Left kidney (tissue), 8 donors: ENCODE measurements at places on chromosomes 13 and 19. TPM values are rescaled to one million over a fixed set of nuclear protein-coding genes. Genes with fewer than 3 reads are reported as not detected.

KASH5 gene
- polyA plus RNA-seq = 0.17 TPM

PALM3 gene
- 21.2 TPM for polyA plus RNA-seq

SLC17A7 gene
- 0.43 TPM for polyA plus RNA-seq

PTPRH gene
- 0.07 TPM for polyA plus RNA-seq

CATSPERD gene
- polyA plus RNA-seq = not detected

DNA sequence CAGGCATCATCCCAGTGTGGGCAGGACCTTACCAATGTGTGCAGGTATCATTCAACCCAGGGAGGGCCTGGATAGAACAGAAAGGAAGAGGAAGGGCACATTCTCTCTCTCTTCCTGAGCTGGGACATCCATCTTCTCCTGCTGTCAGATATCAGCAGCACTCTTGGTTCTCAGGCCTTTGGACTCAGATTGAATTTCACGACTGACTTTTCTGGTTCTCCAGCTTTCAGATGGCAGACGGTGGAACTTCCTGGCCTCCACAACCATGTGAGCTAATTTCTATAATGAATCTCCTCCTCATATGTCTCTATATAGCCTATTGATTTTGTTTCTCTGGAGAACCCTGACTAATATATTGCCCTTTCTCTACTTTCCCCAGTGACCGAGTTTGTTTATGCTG is 77.3 kb downstream of the OLFM4 start:
- no peak for DNase-seq

GRCh38 chr19:55446060-55446459 is 3.0 kb upstream of the SHISA7 start:
- no peak for DNase-seq

GRCh38 chr13:107296804-107297203 is 728.9 kb upstream of the ARGLU1 start:
- no peak for DNase-seq

GRCh38 chr13:40259899-40260298 is 406.5 kb downstream of the FOXO1 start:
- DNase-seq = no peak

DNA sequence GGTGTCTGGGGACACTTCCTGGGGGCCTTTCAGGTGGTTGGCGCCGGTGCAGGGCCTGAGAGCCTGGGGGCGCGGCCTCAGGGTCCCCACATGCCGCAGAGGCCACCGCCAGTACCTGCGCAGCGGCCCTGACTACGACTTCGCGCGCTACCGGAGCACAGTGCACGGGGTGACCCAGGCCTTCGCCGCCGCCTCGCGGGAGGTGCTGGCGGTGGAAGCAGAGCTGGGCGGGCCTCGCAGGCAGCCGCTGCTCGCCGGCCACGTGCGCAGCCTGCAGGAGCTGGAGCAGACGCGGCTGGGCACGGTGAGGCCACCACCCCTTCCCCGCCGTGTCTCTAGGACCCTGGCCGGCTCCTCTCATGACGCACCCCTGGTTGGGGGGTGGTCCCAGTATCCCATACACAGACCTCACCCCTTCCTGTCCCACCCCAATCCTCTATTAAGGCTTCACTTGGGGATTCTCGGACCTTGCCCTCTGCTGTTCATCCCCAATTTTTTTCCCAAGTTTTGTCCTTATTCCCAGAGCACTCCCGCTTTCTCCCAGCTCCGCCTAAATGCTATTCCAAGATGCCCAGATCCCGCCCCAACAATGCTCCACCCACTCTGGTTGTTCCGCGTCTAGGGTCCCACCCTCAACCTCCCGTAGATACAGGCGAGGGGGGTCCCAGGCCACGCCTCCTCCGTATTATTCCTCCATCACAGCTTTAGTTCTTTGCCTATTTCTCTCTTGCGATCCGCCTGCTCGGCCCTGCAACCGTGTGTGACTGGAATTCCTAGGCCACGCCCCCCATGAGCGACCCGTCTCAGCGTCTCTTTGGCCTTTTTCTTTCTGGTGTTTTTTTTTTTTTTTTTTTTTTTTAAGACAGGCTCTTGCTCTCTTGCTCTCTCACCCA is 1.0 kb downstream of the REX1BD start:
- DNase-seq = peak; percentile 66

- no peak for DNase-seq
Measured at GRCh38 chr19:2201473-2202148, 34.5 kb downstream of the PLEKHJ1 start.
